Mesothelial cell of epicardium (in vitro differentiated cells): ENCODE measurements at places on chromosomes 1 and 21.
A peak's percentile ranks its signal among the peaks of the same experiment; 100 is the strongest.

- DNase-seq: no peak
Measured at GRCh38 chr1:204094313-204094729, 21.4 kb downstream of the SOX13 start.

GRCh38 chr1:40184193-40184592, 23.0 kb downstream of the RLF start:
- no peak for DNase-seq

DNA sequence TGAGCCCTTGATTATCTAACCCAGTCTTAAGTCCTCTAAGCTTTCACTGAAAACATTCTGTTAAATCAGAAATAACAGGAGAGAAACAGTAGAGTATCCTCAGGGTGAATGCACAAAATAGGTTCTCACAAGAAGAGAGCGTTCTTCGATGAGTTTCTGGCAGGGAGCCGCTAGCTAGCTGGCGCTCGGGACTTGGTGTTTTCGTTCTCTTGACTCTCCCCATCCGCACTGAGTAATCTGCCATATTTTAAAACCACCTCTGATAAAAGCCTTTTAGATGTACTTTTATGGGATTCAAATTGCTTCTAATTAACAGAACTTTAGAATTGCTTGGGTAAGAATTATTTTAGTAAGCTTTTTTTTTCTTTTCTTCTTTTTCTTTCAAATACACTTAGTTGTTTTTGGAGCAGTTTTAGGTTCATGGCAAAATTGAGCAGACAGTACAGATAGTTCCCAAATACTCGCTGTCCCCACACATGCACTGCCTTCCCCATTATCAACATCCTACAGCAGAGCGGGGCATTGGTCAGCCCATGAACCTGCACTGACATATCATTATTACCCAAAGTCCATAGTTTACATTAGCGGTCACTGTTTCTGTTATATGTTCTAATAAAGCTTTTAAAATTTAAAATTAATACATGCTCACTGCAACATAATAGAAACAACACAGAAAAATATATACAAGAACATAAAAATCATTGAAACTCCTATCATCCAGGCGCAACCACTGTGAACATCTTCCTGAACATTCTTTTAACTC, 35.4 kb downstream of the PRDM2 start:
- DNase-seq: no peak

GRCh38 chr1:227869851-227870305, 54.4 kb downstream of the PRSS38 start:
- no peak for DNase-seq

DNA sequence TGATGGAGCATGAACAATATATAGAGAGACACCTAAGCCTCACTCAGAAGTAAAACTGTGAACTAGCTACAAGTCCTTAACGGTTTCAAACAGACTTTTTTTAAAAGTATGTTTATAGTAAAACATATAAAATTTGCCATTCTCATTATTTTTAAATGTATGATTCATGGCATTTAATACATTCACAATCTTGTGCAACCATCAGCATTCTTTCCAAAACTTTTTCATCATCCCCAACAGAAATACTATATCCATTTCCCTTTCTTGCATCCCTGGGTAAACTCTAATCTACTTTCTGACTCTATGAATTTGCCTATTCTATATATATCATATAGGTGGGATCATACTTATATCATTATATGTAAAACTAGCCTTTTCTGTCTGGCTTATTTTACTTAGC, 25.5 kb downstream of the EVI5 start:
- DNase-seq: no peak

GRCh38 chr21:29245863-29246262, 52.9 kb upstream of the BACH1 start:
- DNase-seq: no peak

GRCh38 chr1:26328597-26328996, 10.8 kb downstream of the CD52 start:
- DNase-seq: no peak

- DNase-seq: no peak
Measured at GRCh38 chr21:45047257-45047656, 27.1 kb upstream of the ADARB1 start.

DNA sequence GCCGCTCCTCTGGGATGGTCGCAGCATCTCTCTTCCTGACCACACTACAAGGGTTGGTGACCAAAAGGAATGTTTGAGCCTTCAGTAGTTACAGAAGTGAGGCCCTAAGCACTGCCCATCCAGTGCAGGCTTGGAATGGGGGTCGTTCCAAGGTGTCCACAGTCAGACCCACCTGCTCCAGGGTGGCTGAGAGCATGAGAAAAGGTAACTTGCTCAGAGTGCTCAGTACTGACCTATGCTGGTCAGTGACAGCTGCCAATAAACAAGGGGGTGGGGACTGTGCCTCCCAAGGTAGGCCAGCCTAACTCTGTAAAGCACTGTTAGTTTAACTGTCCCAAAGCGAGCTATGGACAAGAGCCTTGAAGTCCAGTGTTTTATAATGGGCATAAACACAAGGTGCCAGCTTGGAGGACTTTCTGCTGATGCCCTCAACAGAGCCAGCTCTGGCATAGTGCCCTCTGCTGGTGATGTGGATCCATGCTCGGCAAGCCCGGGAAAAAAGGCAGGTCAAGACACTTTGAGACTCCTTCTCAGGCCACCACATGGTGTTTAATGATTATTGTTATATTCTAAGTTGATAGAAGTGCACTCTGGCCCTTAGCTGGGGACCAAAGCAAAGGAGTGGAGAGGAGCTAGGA, 78.1 kb upstream of the DNAH14 start:
- DNase-seq: peak; percentile 42

DNA sequence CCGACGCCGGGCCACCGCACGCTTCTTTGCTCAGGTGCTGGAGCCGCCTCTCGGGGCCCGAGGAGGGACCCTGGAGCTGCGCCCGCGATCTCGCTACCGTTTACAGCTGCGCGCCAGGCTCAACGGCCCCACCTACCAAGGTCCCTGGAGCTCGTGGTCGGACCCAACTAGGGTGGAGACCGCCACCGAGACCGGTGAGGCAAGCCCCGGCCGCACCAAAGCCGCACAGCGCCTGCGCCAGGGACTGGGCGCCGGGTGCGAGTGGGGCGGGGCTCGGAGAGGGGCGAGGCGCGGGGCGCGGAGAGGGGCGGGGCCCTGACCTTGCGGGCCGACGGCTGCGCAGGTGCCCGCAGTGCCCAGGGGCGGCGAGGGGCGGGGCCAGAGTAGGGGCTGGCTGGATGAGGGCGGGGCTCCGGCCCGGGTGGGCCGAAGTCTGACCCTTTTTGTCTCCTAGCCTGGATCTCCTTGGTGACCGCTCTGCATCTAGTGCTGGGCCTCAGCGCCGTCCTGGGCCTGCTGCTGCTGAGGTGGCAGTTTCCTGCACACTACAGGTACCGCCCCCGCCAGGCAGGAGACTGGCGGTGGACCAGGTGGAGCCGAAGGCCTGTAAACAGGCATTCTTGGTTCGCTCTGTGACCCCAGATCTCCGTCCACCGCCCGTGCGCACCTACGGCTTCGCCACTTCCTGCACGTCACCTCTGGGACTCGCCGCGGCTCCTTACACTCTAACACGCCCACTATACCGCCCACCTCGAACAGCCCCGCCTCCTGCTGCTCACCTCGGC, 9.8 kb upstream of the CDC20 start:
- peak; percentile 71 for DNase-seq
